ENCODE measurements at places on chromosomes 4 and X.
A peak's percentile ranks its signal among the peaks of the same experiment; 100 is the strongest.

DNA sequence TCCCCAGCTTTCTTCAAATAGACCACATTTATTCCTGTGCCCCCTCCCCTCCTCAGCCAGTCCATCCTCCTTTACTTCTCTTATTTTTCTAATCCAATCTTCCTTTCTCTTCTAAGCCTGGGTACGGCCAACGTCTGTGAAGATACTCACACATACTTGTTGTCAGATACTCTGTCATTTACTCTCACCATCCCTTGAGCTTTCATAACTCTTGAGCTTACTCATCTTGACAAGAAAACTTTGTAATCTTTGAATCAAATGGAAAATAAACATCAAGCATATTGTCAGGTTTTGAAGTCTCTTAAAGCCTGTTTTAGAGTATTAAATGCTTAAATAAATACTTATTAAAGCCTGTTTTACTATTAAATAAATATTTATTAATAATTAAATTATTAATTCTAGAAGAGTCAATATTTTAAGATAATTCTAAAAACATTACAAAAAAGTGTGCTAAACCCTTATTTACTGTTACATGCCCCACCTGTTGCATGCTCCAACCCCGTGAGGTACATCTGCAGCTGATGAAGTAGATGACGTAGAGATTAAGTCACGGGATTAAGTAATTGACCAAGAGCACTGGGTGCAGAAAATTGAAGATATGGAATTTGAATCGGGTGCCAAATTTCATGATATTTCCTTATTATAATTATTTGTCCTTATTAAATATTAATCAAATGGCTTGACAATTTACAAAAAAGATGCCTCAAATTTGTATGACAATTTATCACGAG lies 1.5 kb upstream of the TRIML2 start:
- no peak for DNase-seq

- DNase-seq = no peak
Measured at GRCh38 chr4:148081267-148081666, 349.4 kb downstream of the ARHGAP10 start.

- peak; percentile 17 for DNase-seq
Measured at GRCh38 chrX:50769389-50770063, 44.5 kb downstream of the SHROOM4 start.

DNA sequence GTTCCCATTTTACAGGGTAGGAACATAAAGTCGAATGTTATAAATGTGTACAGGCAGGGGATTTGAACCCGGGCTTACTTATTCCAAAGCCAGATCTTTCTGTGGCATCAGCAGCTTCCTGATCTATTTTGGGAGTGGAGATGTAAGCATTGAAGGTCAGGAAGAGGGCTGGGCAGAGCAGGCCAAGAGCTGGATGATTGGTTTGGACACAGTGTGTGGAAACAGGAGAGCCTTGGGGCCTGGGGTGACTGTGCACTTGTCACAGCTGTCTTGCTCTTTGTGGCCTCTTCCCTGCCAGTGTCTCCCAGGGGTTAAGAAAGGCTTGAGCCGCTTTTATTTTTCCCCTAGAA lies 127.9 kb upstream of the ENPP6 start:
- no peak for DNase-seq

- DNase-seq = no peak
Measured at GRCh38 chrX:17584248-17584681, 153.0 kb upstream of the SCML1 start.

DNA sequence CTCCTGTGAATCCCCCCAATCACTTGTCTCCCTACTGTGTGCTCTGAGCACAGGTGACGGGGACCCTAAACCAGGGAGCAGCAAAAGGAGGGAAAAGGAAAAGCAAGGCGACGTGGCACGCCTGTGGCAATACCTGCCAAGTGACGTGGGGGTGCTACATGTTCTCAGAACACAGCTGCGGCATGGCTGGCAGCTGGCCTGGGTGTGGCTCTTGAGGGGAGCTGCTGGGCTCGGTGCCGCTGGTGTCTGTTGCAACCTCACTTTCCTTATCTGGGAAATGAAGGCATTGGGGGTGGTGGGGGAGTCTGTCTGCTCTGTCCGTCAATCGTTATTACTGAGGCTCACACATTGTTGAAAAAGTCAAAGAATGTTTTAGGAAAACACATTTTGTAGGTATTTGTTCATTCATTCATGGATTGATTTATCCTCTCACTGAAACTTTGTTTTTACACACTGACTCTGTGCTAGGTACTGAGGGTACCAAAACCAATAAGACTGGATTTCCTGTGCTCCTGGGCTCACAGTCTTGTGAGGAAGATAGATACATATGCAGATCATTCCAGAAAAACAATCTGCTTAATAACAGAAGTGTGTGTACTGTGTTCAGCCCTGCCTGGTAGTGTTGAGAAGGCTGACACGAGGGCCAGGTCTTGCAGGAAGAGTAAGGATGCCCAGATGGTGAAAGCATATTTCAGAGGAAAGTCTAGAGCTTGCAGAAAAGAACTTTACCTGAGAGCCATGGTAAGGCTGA lies 217.6 kb downstream of the PTTG2 start:
- DNase-seq = peak; percentile 29

DNA sequence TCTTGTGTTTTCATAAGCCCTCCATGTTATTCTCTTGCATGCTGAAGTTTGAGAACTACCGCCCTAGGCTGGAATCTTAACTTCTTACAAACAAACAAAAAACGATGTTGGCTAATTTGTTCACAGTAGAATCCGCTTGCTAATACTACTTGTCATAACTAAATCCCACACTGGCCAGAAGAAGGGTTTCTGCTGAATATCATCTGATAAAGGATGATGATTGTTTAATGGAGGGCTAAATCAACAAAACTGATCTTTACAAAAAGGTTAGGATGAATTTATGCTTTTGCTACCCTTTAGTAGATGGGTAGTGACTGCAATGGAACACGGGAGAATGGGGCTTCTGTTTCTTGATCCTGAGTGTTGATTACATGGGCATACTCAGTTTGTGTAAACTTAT lies 42.3 kb downstream of the SPATA4 start:
- DNase-seq = no peak

DNA sequence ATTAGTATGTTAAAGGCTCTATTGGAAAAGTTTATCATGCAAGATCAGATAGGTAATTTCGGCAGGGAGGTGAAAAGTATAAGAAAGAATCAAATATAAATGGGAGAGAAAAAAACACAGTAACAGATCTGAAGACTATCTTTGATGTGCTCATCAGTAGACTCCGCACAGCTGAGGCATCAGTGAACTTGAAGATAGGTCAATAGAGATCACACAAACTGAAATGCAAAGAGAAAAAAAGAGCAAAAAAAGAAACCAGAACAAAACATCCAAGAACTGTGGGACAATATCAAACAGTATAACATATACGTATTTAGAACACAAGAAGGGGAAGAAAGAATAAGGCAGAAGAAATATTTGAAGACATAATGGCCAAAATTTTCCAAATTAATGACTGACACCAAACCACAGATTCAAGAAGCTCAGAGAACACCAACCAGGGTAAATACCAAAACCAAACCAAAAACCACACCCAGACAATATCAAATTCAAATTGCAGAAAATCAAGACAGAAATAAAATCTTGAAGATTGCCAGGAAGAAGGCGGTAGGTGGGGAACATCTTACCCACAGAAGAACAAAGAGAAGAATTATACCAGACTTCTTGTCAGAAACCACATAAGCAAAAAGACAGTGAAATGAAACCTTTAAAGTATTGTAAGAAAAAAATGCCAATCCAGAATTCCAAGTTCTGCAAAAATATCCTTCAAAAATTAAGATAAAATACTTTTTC lies 29.1 kb downstream of the PFKFB1 start:
- DNase-seq = no peak

- no peak for DNase-seq
Measured at GRCh38 chr4:111064342-111064993, 441.6 kb upstream of the PITX2 start.

DNA sequence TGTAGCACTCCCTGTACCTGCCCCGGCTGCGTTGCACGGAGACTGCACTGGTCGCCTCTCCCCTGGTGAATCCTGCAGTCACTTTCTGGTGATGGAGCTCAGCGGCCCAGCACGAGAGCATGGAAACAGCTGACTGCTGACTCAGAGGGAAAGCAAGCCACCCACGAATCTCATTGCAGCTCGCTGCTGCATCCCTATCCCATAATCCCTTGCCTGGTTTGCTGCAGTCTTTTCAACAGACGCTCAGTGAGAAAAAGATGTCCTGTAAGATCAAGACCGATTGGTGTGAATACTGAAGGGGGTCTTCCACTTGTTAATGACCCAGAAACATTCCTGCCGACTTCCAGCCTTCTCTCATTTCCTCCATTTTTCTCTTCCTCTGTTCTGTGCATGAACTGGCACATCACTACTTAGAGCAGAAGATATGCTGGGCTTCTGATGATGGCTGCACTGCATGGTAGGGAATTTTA lies 52.9 kb downstream of the TRIM2 start:
- DNase-seq = no peak

DNA sequence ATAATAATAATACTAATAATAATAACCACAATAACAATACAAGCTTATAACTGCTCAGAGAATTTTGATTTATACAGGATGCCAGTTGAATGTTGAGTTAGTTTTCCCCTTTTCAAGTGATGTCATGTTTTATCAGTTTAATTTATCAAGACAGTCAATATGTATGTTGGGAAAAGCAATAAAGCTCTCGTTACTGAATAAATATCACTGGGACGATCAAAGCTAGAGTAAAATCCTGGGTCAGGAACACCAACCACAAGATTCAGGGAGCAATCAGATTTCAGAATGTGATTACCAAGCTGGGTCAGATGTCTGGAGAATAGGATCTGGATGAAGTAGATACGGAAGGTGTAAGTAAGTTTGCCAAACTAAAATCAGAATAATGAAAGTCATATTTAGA lies 179.6 kb downstream of the GRID2 start:
- no peak for DNase-seq

DNA sequence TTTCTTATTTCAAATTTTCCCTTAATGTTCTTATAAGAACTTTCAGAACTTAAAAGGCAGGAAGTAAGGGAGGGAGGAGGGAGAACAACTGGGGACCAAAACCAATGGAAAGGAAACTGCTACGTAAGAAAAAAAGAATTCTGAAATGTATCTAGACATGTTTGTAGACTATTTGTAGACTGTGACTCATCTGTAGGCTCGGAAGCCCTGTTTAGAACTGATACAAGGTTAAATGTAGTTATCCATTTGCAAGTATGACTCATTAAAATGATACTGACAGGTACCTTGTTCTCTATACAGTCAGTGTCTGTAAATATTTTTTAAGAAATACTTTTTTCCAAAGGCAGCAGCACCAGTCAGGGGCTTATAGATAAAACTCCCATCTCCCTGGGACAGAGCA lies 202.0 kb downstream of the DHX15 start:
- DNase-seq = no peak

- DNase-seq = no peak
Measured at GRCh38 chr4:55912249-55912648, 36.5 kb upstream of the CEP135 start.

DNA sequence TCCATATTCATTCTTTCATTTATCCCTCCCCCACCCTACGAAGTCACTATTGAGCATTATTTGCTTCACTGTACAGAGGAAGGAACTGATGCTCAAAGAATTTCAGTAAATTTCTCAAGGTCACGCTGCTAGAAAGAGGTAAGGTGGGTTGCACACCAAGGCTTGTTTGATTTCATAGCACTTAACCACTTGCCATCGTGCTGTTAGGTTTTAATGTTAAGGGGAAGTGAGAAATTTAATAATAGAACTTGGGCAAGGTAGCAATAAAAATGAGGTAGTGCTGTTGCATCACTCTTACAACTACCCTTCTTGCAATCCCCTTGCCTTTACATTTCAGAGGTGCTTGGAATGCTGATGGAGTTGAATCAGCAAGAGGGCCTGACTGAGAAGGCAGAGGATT lies 343.1 kb downstream of the MID1IP1 start:
- no peak for DNase-seq

GRCh38 chr4:176545872-176546271 lies 226.1 kb downstream of the SPCS3 start:
- DNase-seq = no peak

- peak; percentile 21 for DNase-seq
Measured at GRCh38 chr4:76216975-76217814, 3.6 kb upstream of the SCARB2 start.

GRCh38 chr4:65645185-65645584 lies 25.1 kb downstream of the EPHA5 start:
- no peak for DNase-seq

DNA sequence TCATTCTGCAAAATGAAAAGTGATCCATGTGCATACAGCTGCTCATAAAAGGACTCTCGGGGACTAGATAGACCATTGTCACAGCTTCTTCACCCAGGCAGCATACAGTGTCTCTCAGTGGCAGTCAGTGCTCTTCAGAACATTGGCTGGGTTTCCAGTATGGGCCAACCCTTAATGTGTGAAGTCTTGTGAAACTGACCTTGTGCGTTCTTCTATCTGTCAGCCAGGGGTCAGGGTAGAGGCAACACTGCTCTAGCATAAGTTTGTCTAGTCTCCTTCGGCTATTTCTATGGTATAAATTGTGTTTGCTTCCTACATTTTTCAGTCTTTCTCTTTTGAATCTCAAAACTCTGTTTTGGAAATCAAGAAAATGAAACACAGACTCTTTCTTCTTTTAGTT lies 37.0 kb upstream of the SMIM31 start:
- peak; percentile 24 for DNase-seq

- no peak for DNase-seq
Measured at GRCh38 chrX:20829665-20830491, 544.3 kb upstream of the CNKSR2 start.

GRCh38 chr4:174222266-174222872 lies 61.1 kb downstream of the FBXO8 start:
- peak; percentile 5 for DNase-seq

DNA sequence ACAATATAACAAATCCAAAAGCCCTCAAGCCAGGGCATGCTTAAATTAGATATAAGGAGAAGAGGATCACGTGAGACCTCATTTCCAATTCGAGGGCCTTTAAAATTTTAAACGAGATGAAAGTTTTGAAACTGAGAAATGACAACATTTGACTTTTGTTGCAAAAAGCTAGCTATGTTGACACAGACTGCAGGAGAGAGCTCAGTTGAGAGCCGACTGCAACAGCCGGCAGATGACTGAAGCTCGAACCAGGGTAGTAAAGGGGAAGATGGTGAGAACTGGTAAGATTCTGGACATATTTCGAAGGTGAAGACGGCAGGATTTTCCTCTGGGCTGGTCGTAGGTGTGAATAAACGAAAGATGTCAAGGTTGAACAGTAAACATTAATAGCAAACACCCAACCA lies 773 bp downstream of the PRMT9 start:
- peak; percentile 21 for DNase-seq

DNA sequence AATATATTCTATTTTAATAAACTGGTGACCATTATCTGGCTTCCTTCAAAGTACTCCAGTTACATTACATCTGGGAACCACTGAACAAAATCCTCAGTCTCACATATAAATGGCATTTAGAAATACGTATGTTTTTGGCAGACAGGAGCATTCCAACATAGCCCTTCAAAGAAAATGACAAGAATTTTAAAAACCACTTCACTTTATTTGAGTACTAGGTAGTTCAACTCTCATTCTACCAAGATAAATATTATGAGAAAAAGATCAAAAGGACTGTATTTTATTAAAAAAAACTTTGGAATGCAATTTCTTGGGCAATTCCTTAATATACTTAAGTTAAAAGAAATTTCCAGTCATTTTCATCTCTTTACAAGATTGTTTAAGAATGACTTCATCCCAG lies 17.6 kb downstream of the TNIP3 start:
- no peak for DNase-seq

GRCh38 chr4:149754526-149754925 lies 61.1 kb downstream of the IQCM start:
- no peak for DNase-seq

Measured in NCI-H526 (cell line).